ENCODE measurements at places on chromosomes 5 and 9. TPM values are rescaled to one million over a fixed set of nuclear protein-coding genes. Genes with fewer than 3 reads are reported as not detected.

DNA sequence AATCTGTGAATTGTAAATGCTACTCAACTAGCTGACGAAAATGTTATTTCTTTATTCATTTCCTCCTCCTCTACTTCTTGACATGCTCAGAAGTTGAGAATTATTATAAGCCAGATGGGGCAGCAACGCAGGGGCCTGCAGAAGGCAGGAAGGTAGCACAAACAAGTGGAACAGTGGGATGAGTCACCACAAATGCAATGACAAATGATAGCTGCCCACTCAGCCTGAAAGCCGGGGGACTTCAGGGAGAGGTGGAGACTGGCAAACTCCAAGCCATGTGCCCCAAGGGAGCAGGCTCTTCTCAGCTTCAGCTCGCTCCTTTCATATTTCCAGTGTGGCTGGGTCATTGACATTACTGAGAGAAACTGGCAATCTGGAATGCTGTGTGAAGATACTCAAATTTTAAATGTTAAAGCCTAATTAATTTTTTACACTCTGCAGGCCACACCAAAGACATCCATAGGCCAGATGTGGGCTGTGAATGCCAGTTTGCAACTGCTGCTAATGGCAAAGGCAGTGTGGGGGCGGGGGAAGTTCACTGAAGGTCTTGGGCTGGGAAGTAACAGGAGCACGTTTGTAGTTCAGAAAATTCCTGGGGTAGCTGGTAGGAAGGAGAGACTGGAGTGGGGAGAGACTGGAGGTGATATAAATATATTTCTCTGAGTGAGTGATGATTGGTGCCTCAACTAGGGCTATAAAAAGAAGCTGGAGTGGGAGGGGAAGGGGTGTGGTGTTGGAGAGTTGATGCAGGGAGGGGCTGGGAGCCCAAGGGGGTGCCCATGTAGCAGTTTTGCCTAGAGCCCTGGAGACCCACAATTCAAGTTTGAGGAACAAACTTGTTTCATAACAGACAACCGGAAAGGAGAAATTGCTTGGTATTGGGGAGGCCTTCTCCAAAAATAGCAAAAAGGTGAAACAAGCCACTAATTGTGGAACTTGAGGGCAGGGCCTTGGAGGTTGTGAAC is 20.8 kb upstream of the ADRB2 start:
- no peak for DNase-seq

- no peak for DNase-seq
These were observed 374.6 kb downstream of the SPATA31D1 start for GRCh38 chr9:82363198-82363597.

ASPN gene
- 6.2 TPM for total RNA-seq

PCDHGA8 gene
- total RNA-seq = 1.0 TPM

DNA sequence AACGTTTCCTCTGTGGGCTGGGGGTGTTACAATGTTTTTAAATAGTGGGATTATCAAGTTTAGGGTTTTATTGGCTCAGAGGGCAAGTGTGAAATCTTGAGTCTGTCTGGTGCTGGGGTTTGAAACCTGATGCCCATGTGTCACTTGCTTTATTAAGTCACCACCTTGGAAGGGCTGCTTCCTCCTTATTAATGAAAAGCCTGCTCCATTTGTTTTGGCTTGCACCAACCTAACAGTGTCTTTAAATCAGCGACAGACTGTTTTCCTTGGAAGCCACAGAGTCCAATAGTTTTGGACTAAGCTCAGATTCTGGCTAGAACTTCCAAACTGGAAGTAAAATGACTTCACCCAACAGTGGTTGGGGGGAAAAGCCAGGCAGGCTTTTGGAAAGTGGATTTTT is 10.7 kb upstream of the PALM2AKAP2 start:
- DNase-seq = no peak

GRCh38 chr5:41510176-41510831 is at the start of gene PLCXD3:
Gene PLCXD3, minus strand, starts transcription at chr5:41510601. Its CDS starts 75 bp downstream, at chr5:41510526.
- DNase-seq = no peak

DNA sequence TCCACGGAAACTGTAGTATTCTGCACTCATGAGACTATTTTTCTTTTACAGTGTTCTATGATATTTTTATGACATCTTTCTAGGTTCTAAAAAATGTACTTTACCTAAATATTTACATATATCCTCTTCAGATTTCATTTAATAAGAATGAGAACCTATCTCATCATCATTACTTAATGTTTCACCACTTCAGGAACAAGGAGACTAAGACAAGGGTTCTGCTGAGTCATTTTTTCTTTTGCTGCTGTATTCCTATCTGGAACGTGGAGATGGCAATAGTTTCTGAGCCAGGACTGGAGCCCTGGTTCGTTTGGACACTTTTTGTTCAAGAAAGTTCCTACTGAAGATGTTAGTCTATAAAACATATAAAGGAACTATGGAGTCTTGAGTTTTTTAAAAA is 258.2 kb upstream of the MAP3K1 start:
- no peak for DNase-seq

DCTN3 gene
- total RNA-seq = 158 TPM

- no peak for DNase-seq
These were observed 977 bp upstream of the DPP7 start for GRCh38 chr9:137115394-137116026.

DNA sequence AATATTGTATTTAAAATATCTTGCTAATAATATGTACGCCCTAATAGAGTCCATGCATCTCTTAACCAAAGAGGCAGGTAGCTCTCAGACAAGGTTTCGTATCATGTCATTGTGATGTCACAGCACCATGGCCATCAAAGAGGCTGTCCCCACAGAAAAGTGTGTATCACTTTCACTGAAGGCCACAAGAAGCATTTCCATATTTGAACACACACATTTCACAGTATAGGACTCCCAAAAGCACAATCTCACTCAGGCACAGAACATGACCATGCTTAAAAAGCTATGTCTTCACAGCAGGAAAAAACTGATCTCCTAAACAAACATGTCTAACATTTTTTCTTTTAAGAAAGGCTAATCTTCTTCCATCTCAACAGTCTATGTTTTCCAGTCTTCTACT is 133.8 kb downstream of the DENND1A start:
- DNase-seq = no peak

DNA sequence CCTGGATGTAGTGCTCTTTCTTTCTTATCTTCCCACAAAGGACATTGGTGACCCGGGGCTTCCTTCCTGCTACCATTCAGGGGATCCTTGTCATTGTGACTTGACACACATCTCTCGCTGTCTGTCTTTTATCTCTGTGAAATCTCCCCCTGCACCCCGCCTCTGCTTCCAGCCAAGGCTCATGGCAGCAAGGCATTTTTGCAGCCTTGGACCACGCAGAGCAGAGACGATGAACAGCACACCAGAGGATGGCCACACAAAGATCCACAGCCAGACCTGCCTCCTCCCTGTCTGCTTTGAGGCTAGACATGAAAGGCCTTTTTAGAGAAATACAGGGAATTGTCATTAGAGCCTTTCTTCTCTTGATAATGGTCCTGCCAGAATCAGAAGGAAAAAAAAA is 549.1 kb downstream of the CDK5RAP2 start:
- DNase-seq = no peak

DNA sequence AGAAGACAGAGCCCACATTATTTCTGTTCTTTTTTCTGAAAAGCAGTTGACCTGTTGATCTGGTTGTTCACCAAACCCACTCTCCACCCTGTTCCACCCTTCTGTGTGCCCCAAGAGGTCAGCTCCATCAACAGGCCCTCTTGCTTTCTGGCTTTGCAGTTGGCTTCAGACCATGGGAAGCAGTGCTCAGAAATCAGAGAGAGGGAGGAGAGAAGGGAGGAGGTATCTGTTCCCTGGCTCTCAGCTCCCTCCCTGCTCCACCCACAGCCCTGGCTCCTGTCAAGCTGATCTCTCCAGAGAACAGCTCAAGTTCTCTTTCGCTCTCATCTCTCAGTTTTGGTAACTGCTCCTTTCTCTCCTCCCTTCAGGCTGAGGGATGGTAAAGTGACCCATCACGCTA is 144.2 kb upstream of the RAI14 start:
- DNase-seq = no peak

GRCh38 chr9:126692041-126692758 is 78.5 kb downstream of the LMX1B start:
- no peak for DNase-seq

DNA sequence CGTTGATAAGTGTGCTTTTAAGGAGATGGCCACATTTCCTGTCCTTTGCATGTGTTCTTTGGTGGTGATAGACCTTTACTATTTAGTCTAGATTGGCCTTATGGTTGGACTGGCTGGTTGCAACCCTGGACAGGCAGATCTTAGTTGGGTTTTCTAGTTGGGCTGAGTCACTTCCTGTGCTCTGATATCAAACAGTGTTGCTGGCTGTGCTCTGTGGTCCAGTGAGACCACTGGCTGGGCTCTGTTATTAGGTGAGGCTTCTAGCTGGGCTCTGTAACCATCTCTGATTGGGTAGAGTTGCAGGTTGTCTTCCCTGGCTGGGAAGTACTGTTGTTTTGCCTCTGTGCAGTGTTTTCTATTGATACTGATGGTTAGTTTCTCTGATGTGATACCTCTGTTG is 432.5 kb downstream of the LRRC70 start:
- no peak for DNase-seq

- peak; percentile 12 for DNase-seq
These were observed 393.8 kb upstream of the MEF2C start for GRCh38 chr5:89276566-89277305.

DNA sequence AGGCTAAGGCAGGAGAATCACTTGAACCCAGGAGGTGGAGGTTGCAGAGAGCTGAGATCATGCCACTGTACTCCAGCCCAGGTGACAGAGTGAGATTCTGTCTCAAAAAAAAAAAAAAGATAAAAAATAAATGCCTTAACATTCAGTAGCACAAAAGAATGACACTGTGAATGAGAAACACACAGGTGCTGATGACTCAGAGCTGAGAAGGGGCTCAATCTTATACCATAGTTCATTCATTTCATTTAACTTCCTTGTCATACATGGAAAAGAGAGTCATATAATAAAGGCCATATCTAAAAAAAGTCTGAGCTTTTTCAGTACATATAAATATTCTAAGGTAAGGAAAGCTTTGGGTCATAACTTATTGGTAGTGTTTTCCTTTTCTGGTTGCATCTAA is 40.6 kb downstream of the WWC1 start:
- DNase-seq = no peak

COL5A1 gene
- total RNA-seq = 310 TPM

FBLL1 gene
- total RNA-seq = not detected

GRCh38 chr9:136104916-136105315 is 9.8 kb upstream of the NACC2 start:
- DNase-seq = no peak

EIF4E1B gene
- not detected for total RNA-seq

GRCh38 chr5:129094924-129095899 is 663 bp downstream of the ISOC1 start:
- DNase-seq = no peak

GRCh38 chr5:136529081-136529480 is 163.7 kb upstream of the TRPC7 start:
- peak; percentile 13 for DNase-seq

LCN15 gene
- not detected for total RNA-seq

All from HFFc6 (cell line).